ENCODE measurements at places on chromosomes 7 and 10. TPM values are rescaled to one million over a fixed set of nuclear protein-coding genes. Genes with fewer than 3 reads are reported as not detected.

- no peak overlapping the region for H3K4me3 ChIP-seq
- no peak for DNase-seq
- no peaks in the 10 kb centered on the region for H3K36me3 ChIP-seq
- peaks cover 16% of the 10 kb centered on the region for H3K4me1 ChIP-seq
- peaks cover 16% of the 10 kb centered on the region for H3K27me3 ChIP-seq
- H3K27ac ChIP-seq, result no peak overlapping the region
These were observed 1.7 kb upstream of the NEURL1 start for GRCh38 chr10:103491729-103492364.

DNA sequence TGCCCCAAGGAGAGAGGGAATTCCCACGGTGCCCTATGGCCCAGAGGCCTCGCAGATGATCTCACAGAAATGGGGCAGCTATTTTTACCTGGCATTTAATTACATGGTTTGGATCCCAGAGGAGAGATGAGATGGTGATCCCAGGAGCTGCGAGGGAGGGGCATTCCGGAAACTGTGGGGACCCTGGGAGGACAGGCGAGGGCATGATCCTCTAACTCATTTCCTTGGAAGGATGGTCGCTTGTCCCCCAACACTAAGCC, 9.4 kb downstream of the SH2B2 start:
- no peaks in the 10 kb centered on the region for H3K4me1 ChIP-seq
- H3K4me3 ChIP-seq, result no peak overlapping the region
- H3K27me3 ChIP-seq, result no peaks in the 10 kb centered on the region
- no peak overlapping the region for H3K27ac ChIP-seq
- no peaks in the 10 kb centered on the region for H3K36me3 ChIP-seq

GRCh38 chr7:102191556-102192379, 94.9 kb upstream of the SH2B2 start:
- H3K27me3 ChIP-seq, result no peaks in the 10 kb centered on the region
- no peaks in the 10 kb centered on the region for H3K4me1 ChIP-seq
- no peak overlapping the region for H3K4me3 ChIP-seq
- no peak for DNase-seq
- peaks cover 16% of the 10 kb centered on the region for H3K36me3 ChIP-seq
- H3K27ac ChIP-seq, result no peak overlapping the region

DNA sequence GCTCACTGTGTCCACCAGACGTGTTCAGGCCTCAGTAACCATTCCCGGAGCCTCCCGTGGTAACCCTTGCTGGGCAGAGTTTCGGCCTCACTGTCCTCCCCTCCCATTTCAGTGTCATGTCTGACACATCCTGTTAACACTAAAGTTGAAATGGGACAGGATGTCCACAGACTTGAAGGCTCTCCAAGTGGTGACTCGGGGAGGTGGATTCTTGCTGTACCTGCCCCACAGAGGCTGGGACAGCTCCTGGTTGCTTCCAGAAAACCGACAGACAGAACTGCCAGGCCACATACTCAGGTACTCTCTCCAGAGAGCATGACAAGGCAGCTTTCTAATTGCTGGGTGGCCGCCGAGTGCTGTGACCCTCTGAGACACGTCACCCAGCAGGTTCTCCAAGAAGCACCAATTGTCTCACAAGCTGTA, 17.9 kb upstream of the CYTH3 start:
- DNase-seq, result peak; percentile 79
- H3K27me3 ChIP-seq, result no peaks in the 10 kb centered on the region
- H3K4me3 ChIP-seq, result no peak overlapping the region
- peak overlapping the region; percentile 48 for H3K27ac ChIP-seq

DNA sequence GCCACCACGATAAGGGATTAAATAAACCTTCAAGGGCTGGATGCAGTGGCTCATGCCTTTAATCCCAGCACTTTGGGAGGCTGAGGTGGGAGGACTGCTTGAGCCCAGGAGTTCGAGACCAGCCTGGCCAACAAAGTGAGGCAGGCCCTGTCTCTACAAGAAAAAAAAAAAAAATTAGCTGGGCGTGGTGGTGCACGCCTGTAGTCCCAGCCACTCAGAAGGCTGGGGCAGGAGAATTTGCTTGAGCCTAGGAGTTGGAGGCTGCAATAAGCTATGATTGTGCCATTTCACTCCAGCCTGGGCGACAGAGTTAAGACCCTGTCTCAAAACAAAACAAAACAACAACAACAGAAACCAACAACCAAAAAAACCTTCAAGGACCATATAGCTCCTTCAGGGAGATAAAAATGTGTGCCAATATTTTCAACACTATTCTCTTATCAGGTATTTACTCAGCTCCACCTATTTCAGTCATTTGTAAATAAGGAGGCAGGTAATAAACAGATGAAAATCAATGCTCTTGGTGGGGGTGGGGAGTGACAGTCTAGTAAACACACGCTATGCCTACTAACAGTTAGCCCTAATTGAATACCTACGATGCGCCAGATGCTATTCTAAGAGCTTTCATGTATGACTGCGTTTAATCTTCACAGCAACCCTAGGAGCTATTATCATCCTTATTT, 13.2 kb downstream of the BAIAP2L1 start:
- no peaks in the 10 kb centered on the region for H3K27me3 ChIP-seq
- H3K4me3 ChIP-seq, result no peak overlapping the region
- H3K36me3 ChIP-seq, result no peaks in the 10 kb centered on the region
- DNase-seq, result no peak

- H3K4me1 ChIP-seq, result no peaks in the 10 kb centered on the region
- no peak overlapping the region for H3K27ac ChIP-seq
- H3K27me3 ChIP-seq, result no peaks in the 10 kb centered on the region
- no peak overlapping the region for H3K4me3 ChIP-seq
These were observed 279.8 kb upstream of the ZNF32 start for GRCh38 chr10:43928425-43928968.

DNA sequence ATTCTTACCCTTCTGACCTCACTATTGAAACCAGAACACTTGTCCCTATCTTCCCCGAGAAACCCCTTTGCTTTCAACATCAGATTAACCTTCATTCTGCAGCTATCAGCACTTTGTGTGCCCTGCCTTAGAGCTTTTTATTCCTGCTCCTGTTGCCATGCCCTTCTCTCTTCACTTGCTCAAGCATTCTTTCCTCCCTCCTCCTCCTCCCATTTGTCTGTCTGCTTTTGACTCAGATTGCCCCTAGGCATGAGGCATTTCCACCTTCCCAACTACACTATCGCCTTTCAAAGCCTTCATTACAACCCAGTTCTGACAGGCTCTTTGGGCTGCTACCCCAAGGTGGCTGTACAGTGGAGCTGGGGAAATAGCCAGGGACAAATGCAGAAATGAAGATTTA, 143.3 kb downstream of the SLC25A13 start:
- no peaks in the 10 kb centered on the region for H3K4me1 ChIP-seq
- no peak for DNase-seq
- H3K36me3 ChIP-seq, result peaks cover 3% of the 10 kb centered on the region
- no peak overlapping the region for H3K4me3 ChIP-seq

GRCh38 chr7:78090616-78091015, 292.0 kb downstream of the PHTF2 start:
- no peaks in the 10 kb centered on the region for H3K27me3 ChIP-seq
- H3K4me3 ChIP-seq, result no peak overlapping the region
- H3K4me1 ChIP-seq, result no peaks in the 10 kb centered on the region
- no peak overlapping the region for H3K27ac ChIP-seq

- no peaks in the 10 kb centered on the region for H3K4me1 ChIP-seq
- H3K4me3 ChIP-seq, result no peak overlapping the region
- no peaks in the 10 kb centered on the region for H3K36me3 ChIP-seq
- no peak overlapping the region for H3K27ac ChIP-seq
These were observed 371.4 kb downstream of the SUGCT start for GRCh38 chr7:40506158-40506557.

GRCh38 chr10:22365233-22365632, 19.9 kb downstream of the SPAG6 start:
- no peak for DNase-seq
- H3K4me1 ChIP-seq, result no peaks in the 10 kb centered on the region
- no peaks in the 10 kb centered on the region for H3K36me3 ChIP-seq
- H3K4me3 ChIP-seq, result no peak overlapping the region

DNA sequence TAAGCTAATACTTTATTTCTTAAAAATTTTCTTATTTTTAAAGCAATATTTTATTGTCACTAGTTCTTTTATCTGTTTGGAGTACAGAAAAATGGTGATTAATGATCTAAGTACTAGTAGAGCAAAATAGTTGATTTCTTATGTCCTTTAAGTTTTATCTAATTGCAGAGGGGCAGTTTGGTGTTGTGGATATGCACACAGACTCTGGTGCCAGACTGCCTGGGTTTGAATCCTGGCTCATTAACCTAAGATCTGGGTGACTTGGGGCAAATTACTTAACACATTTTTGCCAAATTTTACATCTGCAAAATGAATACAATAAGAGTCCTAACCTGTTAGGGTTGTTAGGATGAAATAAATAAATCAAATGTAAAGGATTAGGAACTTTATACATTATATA, 10.7 kb upstream of the PRPS1L1 start:
- H3K27me3 ChIP-seq, result no peaks in the 10 kb centered on the region
- no peak overlapping the region for H3K4me3 ChIP-seq
- no peak for DNase-seq
- H3K36me3 ChIP-seq, result no peaks in the 10 kb centered on the region

GRCh38 chr7:102376964-102377466, 19.1 kb upstream of the PRKRIP1 start:
- no peaks in the 10 kb centered on the region for H3K4me1 ChIP-seq
- no peak overlapping the region for H3K27ac ChIP-seq
- no peak overlapping the region for H3K4me3 ChIP-seq
- DNase-seq, result no peak

GRCh38 chr7:130114776-130115175, 44.4 kb downstream of the KLHDC10 start:
- no peaks in the 10 kb centered on the region for H3K27me3 ChIP-seq
- DNase-seq, result no peak
- no peaks in the 10 kb centered on the region for H3K4me1 ChIP-seq

DNA sequence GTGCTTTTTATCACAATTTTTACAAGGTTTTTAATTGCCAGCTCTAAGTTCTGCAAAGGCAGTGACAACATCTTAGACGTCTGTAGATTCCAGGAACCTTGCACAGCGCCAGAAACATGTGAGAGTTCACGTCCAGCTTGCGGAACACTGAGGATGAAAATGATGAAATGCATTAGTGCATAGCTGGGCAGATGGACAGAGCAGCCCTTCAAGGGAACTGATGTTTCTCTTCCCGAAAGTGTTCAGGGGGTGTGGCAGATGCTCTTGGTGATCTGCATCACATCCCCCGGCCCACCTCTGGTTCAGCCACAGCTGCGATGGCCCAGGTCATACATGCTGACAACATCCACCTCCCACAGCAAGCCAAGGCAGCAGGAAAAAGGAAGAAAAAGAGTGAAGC, 40.9 kb downstream of the ITIH5 start:
- H3K4me1 ChIP-seq, result no peaks in the 10 kb centered on the region
- no peaks in the 10 kb centered on the region for H3K36me3 ChIP-seq
- H3K27me3 ChIP-seq, result no peaks in the 10 kb centered on the region
- H3K27ac ChIP-seq, result no peak overlapping the region
- no peak overlapping the region for H3K4me3 ChIP-seq

- DNase-seq, result no peak
- H3K27me3 ChIP-seq, result no peaks in the 10 kb centered on the region
- no peaks in the 10 kb centered on the region for H3K36me3 ChIP-seq
- no peak overlapping the region for H3K4me3 ChIP-seq
- H3K4me1 ChIP-seq, result peaks cover 21% of the 10 kb centered on the region
These were observed 116.7 kb downstream of the TCF7L2 start for GRCh38 chr10:113066561-113067312.

DNA sequence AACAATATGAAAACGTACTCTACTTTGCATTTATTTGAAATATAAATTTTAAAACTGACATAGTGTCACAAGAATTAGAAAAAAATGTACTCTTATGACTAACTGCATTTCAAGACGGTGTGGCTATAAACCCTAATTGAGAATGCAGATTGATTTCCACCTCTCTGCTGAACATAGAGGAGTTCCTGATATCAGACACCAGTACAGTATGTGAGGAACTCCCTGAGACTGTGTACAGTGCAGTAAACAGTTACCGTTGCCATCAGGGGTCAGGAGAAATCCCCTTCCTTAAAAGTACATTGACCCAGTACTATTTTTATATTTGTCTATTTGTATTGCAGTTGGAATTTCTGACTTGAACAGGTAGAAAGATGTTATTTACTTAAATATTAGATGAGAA, 61.8 kb upstream of the DKK1 start:
- no peaks in the 10 kb centered on the region for H3K36me3 ChIP-seq
- H3K27ac ChIP-seq, result no peak overlapping the region

DNA sequence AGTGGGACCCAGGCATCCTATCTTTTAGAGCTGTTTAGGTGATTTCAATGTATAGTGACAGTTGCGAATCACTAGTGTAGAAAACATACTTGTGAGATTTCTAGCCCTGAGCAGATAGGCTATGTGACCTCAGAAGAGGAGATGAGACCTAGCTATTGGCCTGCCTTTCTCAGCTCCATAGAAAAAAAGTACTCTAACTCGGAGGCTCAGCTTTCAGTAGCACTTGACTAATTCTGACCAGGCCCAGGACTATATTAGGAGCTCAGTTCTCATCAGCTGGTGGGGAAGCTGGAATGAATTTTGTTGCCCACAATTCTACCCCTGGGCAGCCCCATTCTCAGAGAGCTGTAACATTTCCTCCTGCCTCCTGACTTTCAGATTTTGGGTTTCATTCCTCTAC, 179.9 kb upstream of the NAMPT start:
- no peak overlapping the region for H3K4me3 ChIP-seq
- H3K4me1 ChIP-seq, result no peaks in the 10 kb centered on the region
- no peak for DNase-seq
- H3K27me3 ChIP-seq, result no peaks in the 10 kb centered on the region
- no peaks in the 10 kb centered on the region for H3K36me3 ChIP-seq
- H3K27ac ChIP-seq, result no peak overlapping the region

GRCh38 chr7:134320201-134320600, 3.5 kb upstream of the SLC35B4 start:
- H3K4me3 ChIP-seq, result no peak overlapping the region
- no peak overlapping the region for H3K27ac ChIP-seq
- no peak for DNase-seq

DNA sequence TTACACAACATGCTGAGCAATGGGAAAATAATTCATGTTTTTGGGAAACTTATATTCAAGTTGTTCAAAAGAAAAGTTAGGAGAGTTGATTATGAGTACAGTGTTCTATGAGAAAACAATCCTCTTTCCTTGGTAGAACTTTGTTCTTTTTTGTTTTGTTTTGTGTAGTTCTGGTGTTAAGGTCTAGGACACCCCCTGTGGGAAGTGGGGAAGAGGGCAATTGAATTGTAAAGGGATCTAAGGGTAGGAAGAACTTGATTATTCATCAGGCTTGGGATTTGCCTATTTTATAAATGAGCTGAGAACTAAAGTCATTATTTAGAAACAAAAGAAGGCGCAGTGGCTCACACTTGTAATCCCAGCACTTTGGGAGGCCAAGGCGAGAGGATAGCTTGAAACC, 25.9 kb upstream of the CDK13 start:
- H3K4me1 ChIP-seq, result no peaks in the 10 kb centered on the region
- no peak overlapping the region for H3K4me3 ChIP-seq
- no peak overlapping the region for H3K27ac ChIP-seq
- no peaks in the 10 kb centered on the region for H3K36me3 ChIP-seq
- H3K27me3 ChIP-seq, result no peaks in the 10 kb centered on the region
- no peak for DNase-seq

The TRPV5 gene
- total RNA-seq, result not detected

The PSMA2 gene
- 63.2 TPM for total RNA-seq

The MLXIPL gene
- total RNA-seq, result 3.7 TPM

Measured in thyroid gland (tissue), 4 donors.